Stomach (tissue), 19 donors: ENCODE measurements at places on chromosomes 2 and 18. TPM values are rescaled to one million over a fixed set of nuclear protein-coding genes. Genes with fewer than 3 reads are reported as not detected.
A peak's percentile ranks its signal among the peaks of the same experiment; 100 is the strongest.

GRCh38 chr2:207810200-207810788 lies 40.6 kb upstream of the FZD5 start:
- no peak overlapping the region for H3K4me3 ChIP-seq
- peaks cover 9% of the 10 kb centered on the region for H3K4me1 ChIP-seq
- no peaks in the 10 kb centered on the region for H3K36me3 ChIP-seq
- no peak for DNase-seq
- H3K27me3 ChIP-seq = no peaks in the 10 kb centered on the region

The SERPINB12 gene
- total RNA-seq = not detected

DNA sequence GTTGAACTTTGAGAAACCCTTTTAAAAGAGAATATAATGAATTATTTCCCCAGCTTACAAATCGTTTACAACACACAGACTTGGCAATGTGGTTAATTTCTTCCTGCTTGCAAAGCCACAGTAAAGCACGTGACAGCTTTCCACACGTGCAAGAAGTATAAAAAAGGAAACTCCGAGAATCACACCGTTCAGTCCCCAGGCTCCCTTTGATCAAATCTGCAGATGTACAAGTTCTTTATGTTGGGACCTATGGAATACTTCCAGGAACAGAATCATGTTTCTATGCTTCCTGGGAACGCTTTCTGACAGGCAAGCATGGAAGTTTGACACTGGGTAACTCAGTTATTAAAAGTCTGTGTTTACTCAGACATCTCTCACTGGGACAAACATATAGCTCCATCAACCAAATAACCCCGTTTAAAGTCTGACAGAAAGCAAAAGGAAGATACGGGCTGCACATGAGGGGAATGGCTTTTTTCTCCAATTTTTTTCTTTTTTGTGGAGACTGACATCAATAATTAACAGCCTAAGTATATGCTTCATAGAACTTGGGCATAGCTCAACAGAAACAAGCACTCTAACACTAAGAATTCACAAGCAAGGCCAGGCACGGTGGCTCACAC lies 134.8 kb downstream of the EIPR1 start:
- H3K4me1 ChIP-seq = no peaks in the 10 kb centered on the region
- no peak overlapping the region for H3K27ac ChIP-seq
- H3K36me3 ChIP-seq = no peaks in the 10 kb centered on the region
- DNase-seq = no peak
- no peak overlapping the region for H3K4me3 ChIP-seq

DNA sequence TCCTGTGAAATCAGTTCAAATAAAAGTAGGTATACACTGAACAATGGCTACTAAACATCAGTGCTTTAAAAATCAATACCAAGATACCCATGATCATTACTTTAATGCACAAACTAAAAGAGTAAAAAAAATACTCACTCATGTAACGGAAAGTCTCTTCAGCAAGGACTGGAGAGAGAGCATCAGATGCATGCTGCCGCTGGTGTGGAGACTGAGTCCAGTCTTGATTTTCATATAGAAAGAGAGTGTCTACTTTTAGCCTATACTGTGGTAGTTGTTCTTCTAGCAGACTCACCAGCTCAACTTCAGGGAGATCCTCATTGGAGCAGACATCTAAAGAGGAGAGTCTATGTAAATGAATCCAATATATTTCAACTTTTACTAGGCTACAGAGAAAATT lies 44.0 kb downstream of the TRAK2 start:
- H3K4me3 ChIP-seq = no peak overlapping the region
- H3K4me1 ChIP-seq = peaks cover 64% of the 10 kb centered on the region
- DNase-seq = no peak
- peak overlapping the region; percentile 82 for H3K27ac ChIP-seq
- H3K36me3 ChIP-seq = no peaks in the 10 kb centered on the region
- no peaks in the 10 kb centered on the region for H3K27me3 ChIP-seq

DNA sequence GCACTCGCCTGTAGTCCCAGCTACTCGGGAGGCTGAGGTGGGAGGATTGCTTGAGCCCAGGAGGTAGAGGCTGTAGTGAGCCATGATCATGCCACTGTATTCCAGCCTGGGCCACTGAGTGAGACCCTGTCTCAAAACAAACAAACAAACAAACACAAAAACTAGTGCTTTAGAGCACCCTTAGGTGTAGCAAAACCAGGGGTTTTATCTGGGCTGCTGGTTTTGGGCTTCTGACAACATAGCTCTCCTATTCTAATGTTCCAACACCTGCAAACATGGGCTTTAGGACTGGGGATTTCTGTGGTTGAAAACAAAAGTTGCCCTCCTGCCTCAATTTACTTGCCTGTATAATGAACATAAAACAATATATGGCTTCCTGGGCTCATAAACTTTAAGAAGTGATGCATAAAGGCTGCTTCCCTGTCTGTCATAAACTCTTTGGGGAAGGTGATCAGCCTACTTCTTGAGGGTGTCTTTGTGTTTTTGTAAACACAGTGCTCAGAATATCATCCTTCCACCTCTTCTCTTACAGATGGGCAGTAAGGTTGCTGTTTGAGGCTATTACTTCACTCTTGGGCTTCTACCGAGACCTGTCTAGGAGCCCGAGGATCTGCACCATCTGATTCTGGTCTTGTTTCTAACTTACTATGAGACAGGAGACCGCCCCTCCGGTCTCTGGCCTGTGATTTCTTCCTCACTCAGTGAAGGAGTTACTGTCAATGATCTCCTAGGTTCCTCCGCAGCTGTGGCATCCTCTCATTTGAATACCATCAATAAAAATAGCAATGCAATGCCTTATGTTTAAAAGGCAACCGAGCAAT lies 246.5 kb downstream of the MYCN start:
- no peaks in the 10 kb centered on the region for H3K36me3 ChIP-seq
- H3K4me3 ChIP-seq = no peak overlapping the region
- H3K27ac ChIP-seq = no peak overlapping the region
- H3K27me3 ChIP-seq = no peaks in the 10 kb centered on the region
- DNase-seq = no peak
- no peaks in the 10 kb centered on the region for H3K4me1 ChIP-seq

DNA sequence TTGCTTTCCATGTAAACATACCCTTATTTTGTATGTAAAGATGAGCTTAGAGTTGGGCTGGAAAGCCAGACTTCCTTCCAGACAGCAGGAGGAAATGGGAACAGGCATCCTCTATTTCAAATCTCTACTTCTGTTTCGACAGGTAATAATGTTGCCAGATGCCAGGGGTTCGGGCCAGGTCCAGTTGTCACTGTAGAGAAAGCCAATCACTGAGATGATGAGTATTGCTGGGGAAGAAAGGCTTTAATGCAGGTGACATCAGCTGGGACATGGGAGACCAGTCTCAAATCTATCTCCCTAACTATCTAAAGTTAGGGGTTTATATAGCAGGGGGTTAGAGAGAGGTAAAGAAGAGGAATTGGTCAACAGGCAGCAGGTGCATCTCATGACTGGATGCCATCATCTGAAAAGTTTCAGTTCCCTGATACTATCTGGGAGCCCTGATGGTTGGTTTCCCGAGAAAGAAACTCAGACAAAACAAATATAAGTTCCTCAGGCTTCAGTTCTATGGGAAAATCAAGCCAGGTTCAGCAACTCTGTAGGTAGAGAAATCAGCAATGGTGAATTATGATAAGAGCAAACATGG lies 9.3 kb upstream of the MTCL1 start:
- no peaks in the 10 kb centered on the region for H3K27me3 ChIP-seq
- no peak overlapping the region for H3K27ac ChIP-seq
- H3K4me1 ChIP-seq = no peaks in the 10 kb centered on the region
- DNase-seq = no peak
- H3K4me3 ChIP-seq = no peak overlapping the region

DNA sequence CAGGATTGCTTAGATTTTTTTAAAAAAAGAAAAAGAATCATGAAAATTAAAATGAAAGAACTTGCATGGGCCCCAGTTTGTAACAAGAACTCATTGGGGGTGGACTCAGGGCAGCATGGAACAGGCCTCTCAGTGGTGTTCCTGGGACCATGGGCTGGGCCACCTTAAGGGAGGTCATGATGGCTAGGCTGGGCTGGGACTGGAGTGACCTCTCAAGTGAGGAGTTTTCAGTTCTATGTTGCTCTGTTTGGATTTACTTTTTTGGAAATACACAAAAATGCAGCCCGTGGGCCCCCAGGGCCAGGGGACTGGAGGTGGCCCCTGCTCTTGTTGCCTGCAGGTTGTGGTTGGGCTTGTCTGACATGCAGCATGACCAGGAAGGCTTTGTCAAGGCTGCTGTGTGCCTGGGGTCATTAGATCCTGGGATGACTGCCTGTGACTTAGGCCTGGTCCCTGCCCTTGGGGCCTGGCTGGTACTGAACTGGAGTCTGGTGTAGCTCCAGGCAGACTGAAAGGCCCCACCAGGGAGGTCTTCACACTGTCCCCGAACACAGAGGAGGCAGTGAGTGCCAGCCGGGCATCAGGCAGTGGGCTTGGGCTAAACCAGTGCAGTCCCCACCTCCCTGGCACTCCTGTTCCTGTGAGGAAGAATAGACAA lies 115.6 kb downstream of the GLI2 start:
- peaks cover 3% of the 10 kb centered on the region for H3K4me1 ChIP-seq
- H3K27ac ChIP-seq = no peak overlapping the region
- H3K27me3 ChIP-seq = no peaks in the 10 kb centered on the region
- H3K36me3 ChIP-seq = no peaks in the 10 kb centered on the region

DNA sequence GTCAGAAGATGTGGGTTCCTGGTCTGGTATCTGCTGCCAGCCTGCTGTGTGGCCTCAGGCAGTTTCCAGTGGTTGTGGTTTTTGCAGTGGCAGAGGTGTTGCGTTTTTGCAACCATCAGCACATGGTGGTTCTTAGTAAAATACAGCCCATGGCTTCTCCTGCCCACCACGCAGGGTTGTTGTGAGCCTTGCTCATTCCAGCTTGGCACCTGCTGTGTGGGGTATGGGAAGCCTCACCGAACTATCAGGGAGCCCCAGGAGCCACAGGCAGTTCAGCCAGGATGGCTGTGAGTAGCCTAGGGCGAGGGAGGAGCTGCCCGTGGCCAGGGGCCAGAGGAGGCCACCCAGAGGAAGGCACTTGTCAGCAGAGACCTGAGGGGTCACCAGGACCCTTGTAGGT lies 9.8 kb downstream of the ARID5A start:
- peaks cover 29% of the 10 kb centered on the region for H3K36me3 ChIP-seq
- H3K4me1 ChIP-seq = peaks cover 9% of the 10 kb centered on the region
- H3K4me3 ChIP-seq = no peak overlapping the region
- no peak overlapping the region for H3K27ac ChIP-seq

- DNase-seq = no peak
- H3K4me3 ChIP-seq = no peak overlapping the region
- H3K27me3 ChIP-seq = no peaks in the 10 kb centered on the region
- H3K36me3 ChIP-seq = no peaks in the 10 kb centered on the region
- H3K4me1 ChIP-seq = no peaks in the 10 kb centered on the region
- H3K27ac ChIP-seq = no peak overlapping the region
These were observed 45.5 kb upstream of the ZSWIM2 start for GRCh38 chr2:186894478-186894877.

GRCh38 chr2:21382701-21383520 lies 259.1 kb downstream of the TDRD15 start:
- H3K36me3 ChIP-seq = no peaks in the 10 kb centered on the region
- peak; percentile 43 for DNase-seq
- no peaks in the 10 kb centered on the region for H3K4me1 ChIP-seq
- peaks cover 5% of the 10 kb centered on the region for H3K27me3 ChIP-seq

The NYAP2 gene
- not detected for total RNA-seq

- H3K27me3 ChIP-seq = no peaks in the 10 kb centered on the region
- no peaks in the 10 kb centered on the region for H3K36me3 ChIP-seq
- H3K27ac ChIP-seq = no peak overlapping the region
These were observed 377.8 kb downstream of the LNPK start for GRCh38 chr2:175624211-175624761.

DNA sequence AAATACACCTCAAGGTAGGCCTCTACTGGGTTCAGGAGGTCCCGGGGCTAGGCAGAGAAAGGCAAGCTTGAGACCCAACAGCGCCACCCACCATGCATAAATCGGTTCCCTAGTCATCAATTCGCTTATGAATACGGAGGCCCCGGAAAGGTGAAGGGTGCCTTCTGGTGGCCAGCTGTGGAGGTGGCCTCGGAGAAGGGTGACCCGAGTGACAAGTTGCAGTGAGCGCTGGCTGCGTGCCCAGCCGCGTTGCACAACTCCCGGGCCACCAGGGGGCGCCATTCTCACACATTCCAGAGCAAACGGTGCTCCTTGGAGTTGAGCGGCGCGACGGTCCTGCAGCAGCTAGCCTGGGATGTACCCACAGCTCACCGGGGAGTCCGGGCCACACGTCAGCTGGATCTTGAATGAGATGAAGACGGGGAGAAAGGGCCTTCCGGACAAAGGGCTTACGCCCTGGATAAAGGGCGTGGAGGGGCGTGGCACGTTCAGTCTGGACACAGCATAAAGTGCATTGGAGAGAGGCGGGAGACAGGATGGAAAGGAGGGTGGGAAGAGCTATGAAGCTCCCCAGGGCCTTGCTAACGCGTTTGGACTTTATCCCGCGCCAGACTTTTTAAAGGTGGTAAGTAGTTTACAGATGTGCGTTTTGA lies 20.4 kb downstream of the TMSB10 start:
- H3K4me3 ChIP-seq = peak overlapping the region; percentile 56
- H3K4me1 ChIP-seq = peaks cover 26% of the 10 kb centered on the region
- no peaks in the 10 kb centered on the region for H3K36me3 ChIP-seq
- H3K27me3 ChIP-seq = no peaks in the 10 kb centered on the region
- DNase-seq = peak; percentile 97

- no peak for DNase-seq
- H3K36me3 ChIP-seq = peaks cover 1% of the 10 kb centered on the region
- no peak overlapping the region for H3K27ac ChIP-seq
- H3K27me3 ChIP-seq = no peaks in the 10 kb centered on the region
These were observed 126.7 kb upstream of the EPC2 start for GRCh38 chr2:148517822-148518221.

DNA sequence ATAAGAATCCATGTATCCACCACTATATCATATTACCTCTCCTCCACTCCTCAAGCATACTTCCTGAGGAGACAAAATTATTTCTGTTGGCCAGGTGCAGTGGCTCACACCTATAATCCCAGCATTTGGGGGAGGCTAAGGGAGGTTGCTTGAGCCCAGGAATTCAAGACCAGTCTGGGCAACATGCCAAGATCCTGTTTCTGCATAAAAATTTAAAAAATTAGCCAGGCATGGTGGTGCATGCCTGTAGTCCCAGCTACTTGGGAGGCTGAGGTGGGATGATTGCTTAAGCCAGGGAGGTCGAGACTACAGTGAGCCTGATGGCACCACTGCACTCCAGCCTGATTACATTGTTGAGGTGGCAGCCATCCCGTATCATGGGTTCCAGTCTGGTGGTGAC lies 9.2 kb downstream of the INHA start:
- H3K27me3 ChIP-seq = no peaks in the 10 kb centered on the region
- H3K27ac ChIP-seq = no peak overlapping the region
- H3K4me3 ChIP-seq = no peak overlapping the region
- H3K4me1 ChIP-seq = no peaks in the 10 kb centered on the region
- no peak for DNase-seq
- H3K36me3 ChIP-seq = no peaks in the 10 kb centered on the region

DNA sequence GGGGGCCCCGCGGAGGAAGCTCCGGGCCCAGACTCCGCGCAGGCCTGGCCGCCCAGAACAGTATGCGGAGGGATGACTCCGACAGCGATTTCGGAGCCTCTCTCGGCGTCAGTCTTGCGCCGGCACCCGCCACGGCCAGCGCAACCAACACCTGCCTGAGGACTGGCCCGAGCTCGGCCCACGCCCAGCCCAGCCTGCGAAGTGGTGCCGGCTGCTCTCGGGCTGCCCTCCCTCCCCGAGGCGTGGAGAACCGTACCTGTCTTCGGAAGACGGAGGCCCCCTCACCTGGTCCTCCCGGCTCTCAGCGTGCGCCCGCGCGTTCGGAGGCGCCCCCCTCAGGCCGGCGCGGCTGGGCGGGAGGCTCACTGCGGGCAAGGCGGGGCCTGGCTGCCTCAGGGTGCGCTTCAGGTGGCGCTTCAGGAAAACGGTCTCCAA lies at the start of gene M1AP:
Gene M1AP, minus strand, starts transcription at position 322 of the 435 bp plus-strand sequence. CDS start 8,055 bp downstream, outside the sequence.
- peaks cover 14% of the 10 kb centered on the region for H3K27me3 ChIP-seq
- no peak within 1 kb of the TSS for H3K27ac ChIP-seq
- H3K4me1 ChIP-seq = no peaks in the 10 kb centered on the region
- no peaks in the 10 kb centered on the region for H3K36me3 ChIP-seq
- peak; percentile 28 for DNase-seq
- peak within 1 kb of the TSS; percentile 32 for H3K4me3 ChIP-seq
